ENCODE measurements at places on chromosomes 11 and 22.

- DNase-seq, result no peak
These were observed 909.2 kb upstream of the TENM4 start for GRCh38 chr11:80349997-80350396.

DNA sequence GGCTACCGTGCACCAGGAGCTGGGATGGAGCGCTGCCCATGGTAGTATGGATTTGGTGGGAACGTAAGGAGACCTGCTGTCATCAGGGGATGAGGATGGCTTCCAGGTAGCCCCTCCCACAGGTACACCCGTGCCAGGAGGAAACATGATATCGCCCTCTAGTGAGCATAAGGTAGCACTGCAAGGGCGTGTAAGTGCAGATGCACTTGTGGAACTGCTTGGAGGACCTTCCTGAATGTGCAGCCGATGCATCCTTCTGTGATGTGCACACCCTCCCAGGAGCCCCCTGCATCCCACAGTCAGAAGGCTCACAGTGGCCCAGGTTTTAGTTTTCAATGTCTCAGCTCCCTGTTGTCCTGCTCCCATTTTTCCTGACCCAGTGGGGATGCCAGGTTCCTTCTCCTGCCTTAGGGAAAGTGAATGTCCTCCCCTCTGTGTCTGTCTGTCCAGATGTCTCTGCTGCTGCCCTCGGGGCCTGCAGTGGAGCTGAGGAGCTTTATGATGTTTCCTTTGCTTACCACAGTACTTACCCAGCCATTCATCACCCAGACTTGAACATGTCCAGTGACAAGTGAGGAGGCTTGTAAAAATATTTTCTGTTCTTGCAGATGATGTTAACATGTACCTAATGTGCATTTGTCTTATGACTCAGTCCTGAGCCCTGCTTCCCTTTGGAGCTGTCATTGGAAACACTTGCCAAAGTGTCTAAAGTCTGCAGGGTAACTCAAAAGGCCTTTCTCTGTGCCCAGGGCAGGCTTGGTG is 49.2 kb downstream of the DBX1 start:
- no peak for DNase-seq

- DNase-seq, result no peak
These were observed 55.3 kb upstream of the PRR5 start for GRCh38 chr22:44646668-44647067.

GRCh38 chr11:111910676-111911562 is 651 bp downstream of the CRYAB start:
- DNase-seq, result peak; percentile 97

DNA sequence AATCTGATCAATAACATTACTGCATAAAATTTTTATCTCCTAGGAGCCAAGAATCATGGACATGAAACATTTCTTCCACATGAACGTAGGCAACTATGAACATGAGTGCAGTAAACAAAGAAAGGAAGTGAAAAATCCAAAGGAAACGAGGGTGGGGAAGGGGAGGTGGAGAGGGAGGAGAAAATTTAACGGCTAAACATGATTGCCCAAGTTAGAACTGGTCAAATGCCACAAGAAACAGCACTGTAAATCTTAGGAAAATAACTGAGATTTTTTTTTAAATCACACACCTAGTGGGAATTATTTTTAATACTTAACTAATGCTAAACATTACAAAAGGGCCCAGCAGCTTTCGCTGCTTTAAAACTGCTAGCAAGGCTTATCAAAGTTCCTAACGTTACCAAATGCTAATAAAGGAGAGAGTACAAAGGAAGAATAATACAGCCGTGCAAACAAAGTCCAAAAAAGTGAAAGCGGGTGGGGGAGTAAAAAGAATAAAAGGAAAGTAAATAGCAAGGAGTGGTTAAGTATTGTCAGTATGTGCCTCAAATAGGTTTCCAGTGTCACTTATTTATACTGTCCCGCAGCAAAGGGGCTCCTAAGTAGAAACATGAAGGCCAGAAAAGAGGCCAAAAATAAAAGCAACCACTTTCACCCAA is 13.7 kb downstream of the NARS2 start:
- DNase-seq, result no peak

DNA sequence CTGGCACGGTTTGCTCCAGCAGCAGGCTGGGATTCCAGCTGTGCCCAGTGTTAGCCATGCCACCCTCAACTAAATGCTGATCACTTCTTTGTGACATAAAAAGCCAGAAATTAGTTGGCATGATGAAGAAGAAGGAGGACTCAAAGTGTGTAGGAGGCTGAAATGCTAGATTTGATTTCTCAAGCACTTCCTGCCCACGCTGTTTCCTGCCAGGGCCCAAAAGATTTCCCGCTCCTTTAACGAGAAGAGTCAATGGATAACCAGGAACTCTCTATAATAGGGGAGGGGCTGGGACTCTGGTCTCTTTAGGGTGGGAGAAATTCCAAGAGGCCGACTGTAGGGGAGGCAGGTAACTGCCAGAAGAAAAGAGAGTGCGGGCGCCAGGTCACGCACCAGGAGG is 26.4 kb downstream of the APOL3 start:
- DNase-seq, result no peak

GRCh38 chr11:92767416-92767815 is 202.0 kb upstream of the MTNR1B start:
- DNase-seq, result no peak

DNA sequence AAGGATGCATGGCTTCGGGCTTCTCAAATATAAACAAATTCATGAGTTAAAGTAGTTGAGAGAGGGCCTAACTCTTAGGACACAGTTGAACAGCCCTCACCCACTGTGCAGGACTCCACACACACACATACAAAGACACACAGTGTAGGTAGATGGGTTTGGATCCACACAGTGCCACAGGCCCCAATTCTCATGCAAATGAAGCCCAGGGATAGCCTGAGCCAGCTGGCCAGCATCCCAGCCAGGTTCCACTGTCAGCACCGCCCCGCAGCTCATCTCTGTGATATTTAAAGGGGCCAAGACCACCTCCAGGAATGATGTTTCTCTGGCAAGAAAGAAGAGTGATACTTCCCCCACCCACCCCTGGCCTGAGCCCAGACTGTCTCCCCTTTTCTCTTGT is 11.7 kb downstream of the SLC35C1 start:
- DNase-seq, result no peak

- DNase-seq, result no peak
These were observed 5.2 kb upstream of the MB start for GRCh38 chr22:35622191-35622913.

GRCh38 chr11:113172382-113172951 is 141.9 kb upstream of the TTC12 start:
- DNase-seq, result no peak

- no peak for DNase-seq
These were observed 870.1 kb downstream of the JRKL start for GRCh38 chr11:97259884-97260283.

DNA sequence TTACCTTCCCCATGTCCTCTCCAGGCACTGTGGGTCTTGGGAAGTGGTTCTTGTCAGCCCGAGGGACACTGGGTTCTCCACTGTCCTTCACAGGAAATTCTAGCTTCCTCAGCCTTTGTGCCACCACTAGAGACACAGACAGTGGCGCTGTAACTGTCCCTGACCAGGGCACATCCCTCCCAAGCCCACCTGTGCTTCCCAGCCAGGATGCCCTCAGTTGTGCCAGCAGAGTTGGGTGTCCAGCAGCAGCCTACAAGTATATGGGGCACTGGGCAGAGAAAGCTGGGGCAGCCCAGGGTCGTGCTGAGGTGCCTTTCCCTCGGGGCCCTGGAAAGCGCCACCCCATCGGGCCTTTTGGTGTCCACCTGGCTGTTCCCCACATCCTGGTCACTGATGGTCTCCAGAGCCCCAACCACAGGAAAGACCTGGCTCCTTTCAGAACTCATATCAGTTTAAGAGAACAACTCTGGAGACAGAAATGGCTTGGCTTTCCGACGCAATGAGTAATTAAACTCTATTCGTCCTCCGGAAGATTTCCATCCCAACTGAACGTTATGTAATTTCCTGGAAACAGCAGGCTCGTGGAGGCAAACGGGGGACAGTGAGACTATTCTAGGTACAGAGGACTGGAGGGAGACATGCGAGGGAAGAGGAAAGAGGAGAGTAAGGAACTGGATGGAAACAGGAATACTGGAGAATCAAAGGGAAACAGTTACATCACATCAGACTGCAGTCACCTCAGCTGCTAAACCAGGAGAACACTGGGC is 28.6 kb downstream of the PPP2R1B start:
- peak; percentile 48 for DNase-seq

DNA sequence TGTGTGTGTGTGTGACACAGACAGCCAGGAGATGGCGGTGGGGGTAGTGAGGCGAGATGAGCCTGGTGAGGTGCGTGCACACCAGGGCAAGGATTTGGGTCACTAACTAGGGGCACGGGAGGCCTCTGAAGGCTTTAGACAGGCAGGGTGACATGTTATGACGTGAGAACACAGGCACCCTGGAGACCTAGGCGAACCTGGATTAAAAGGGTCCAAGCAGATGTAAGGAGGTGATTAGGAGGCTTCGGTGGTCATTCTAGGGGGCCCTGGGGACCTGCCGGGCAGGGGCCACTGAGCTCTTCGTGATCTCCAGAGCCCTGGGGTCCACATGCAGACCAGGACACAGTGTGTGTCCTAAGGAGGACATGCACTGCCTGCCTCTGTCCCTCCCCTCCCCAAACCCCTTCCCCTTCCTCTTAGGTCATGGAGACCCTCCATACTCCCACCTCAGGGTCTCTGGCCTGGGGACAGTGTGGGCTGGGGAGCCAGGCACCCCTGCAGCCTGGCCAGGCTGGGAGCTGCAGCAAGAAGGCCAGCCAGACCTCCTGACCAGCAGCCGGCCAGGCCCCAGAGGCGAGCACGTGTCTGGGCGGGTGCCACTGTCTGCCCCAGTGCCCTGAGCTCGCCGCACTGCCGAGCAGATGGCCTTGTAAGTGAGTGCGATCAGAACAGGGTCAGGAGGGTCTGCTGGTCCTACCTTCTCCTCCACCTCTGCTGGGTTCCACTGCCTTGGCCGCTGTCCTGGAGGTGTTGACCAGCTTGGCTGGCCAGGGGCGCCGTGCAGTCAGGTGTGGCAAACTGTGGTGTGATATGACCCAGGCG is 32.1 kb downstream of the IFT27 start:
- no peak for DNase-seq

DNA sequence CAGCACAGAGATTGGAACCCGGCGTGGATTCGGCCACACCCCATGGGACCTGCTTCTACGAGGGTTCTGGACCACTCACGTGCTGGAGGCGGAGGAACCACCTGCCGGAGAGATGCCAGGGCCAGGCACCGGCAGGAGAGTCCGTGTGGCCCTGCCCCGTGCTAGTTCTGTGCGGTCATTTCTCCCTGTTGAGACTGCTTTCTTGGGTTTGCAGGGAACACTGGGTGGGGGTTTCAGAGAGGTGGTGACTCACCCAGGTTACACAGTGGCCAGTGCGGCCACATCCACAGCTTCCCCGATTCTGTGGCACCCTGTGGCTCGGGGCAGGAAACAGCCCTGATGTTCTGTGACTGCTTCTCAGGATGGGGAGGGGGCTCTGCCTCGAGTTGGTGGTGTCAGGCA is 3.6 kb upstream of the PHLDA2 start:
- DNase-seq, result no peak

- DNase-seq, result no peak
These were observed 37.8 kb downstream of the IGHMBP2 start for GRCh38 chr11:68941324-68942094.

- no peak for DNase-seq
These were observed 13.8 kb upstream of the OR56A3 start for GRCh38 chr11:5928271-5928670.

DNA sequence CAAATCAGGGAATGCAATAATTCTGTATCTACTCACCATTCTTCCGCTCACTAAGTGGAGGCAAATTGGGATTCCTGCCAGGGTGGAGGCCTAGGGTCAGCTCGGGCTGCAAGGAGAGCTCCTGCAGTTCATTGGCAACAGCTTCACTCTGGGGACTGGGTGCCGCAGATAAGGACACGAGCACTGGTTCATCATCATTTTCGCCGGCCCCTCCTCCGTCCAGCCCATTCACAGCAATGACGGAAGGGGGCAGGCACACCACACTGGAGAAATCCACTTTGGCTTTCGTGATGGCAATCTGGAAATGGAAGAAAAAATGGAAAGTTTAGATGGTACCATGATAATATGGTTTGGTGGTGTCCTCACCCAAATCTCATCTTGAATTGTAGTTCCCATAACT is 84.4 kb downstream of the MRTFA start:
- DNase-seq, result no peak

Data from globus pallidus (tissue), 1 donor.